ENCODE measurements at places on chromosomes 2 and 18. TPM values are rescaled to one million over a fixed set of nuclear protein-coding genes. Genes with fewer than 3 reads are reported as not detected.

FSIP2 gene
- 0.78 TPM for total RNA-seq

MBP gene
- total RNA-seq = 4.3 TPM

RBM43 gene
- total RNA-seq = 26.4 TPM

ACADL gene
- 0.65 TPM for total RNA-seq

GTF3C2 gene
- total RNA-seq = 25.7 TPM

FAM124B gene
- 0.13 TPM for total RNA-seq

All from articular chondrocyte of knee joint (primary cell).